ENCODE measurements at places on chromosomes 3 and 15.

GRCh38 chr3:170307671-170308405 is 49.7 kb upstream of the SKIL start:
- no peak for DNase-seq

- DNase-seq: no peak
Measured at GRCh38 chr3:191401775-191402357, 59.1 kb upstream of the PYDC2 start.

DNA sequence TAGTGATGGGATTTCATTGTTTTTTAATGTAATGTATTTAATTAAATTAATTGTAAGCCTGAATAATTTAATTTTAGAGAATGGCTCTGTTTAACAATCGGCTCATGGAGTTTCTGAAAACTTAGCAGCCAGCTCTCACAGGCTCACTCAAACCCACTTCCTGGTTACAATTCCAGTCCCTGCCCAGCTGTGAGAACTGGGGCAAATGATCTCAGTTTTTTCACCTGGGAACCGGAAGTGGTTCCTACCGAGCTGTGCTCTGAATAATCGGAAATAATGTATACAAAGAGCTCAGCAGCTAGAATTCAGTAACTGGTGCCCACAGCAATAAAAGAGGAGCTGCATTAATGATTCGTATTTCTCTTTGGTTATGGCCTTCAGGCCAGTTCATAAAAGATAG is 244.3 kb upstream of the MCTP2 start:
- DNase-seq: no peak

GRCh38 chr3:182482705-182483104 is 310.6 kb upstream of the ATP11B start:
- DNase-seq: no peak

- DNase-seq: peak; percentile 73
Measured at GRCh38 chr3:105368566-105369499, 2.1 kb downstream of the ALCAM start.

DNA sequence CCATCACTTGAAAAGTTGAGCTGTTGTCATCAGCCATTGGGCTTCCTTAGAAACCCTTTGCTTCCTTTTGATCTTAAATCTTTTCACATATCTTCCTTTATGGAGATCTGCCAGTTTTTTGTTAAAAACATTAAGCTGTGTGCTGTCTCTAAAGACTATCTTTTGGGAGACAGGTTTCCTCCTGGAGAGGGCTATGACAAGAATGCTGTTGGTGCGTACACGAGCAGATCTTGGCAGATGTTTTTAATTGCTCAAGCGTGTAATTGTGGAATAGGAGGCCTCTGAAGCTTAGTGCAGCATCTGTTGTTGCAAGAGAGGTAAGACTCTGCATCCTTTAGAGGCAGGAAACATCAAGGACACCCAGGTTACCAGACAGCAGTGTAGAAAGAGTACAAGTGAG is 56.8 kb downstream of the PHLDB2 start:
- DNase-seq: no peak

GRCh38 chr3:63095-63765 is 133.3 kb upstream of the CHL1 start:
- no peak for DNase-seq

DNA sequence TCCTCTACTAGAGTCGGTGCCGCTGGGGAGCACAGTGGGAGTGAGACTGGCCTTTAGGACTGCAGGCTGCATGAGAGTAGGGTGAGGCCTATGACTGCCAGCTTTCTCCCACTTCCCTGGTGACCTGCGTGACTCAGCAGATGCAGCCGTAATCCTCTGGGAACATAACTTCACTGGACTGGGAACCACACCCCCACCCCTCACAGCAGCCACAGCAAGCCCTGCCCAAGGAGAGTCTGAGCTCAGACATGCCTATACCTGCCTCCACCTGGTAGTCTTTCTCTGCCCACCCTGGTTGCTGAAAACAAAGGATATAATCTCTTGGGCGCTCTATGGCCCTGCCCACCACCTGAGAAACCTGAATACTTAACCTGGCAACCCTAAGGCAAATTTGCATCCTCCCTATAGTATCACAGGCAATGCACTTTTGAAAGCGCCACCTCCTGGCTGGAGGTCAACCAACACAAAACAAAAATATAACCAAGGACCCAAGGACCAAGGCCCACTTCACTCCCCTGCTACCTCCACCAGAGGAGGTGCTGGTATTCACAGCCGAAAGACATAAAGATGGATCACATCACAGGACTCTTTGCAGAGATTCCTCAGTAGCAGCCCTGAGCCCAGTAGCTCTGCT is 308.9 kb downstream of the CTNNB1 start:
- DNase-seq: no peak

- no peak for DNase-seq
Measured at GRCh38 chr3:61192222-61192621, 59.0 kb downstream of the FHIT start.

GRCh38 chr15:42010434-42010833 is 10.4 kb downstream of the PLA2G4E start:
- DNase-seq: no peak

- no peak for DNase-seq
Measured at GRCh38 chr3:128503164-128503651, 10.2 kb upstream of the GATA2 start.
